ENCODE measurements at places on chromosomes 12 and 14.

- no peak for DNase-seq
These were observed 149.7 kb downstream of the NTF3 start for GRCh38 chr12:5581616-5582015.

- DNase-seq, result no peak
These were observed 63.6 kb downstream of the CHST11 start for GRCh38 chr12:104520242-104520900.

DNA sequence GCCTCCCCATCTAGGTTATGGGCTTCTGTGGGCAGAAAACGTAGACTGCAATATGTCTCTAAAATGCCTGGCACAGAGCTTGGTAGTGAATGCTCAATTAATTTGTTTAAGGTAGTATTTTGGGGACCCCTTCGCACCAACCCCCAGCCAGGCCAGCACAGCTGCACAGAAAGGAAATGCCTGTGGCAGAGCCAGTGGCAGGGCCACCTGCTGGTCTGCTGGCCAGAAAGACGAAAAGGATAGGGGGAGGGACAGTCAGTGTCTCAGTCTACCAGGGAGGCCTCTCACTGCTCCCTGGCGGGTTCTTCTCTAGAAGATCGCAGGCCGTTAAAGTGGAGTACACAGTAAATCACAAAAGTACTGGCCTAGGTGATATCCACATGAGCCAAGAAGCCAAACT, 3.5 kb downstream of the RAB15 start:
- no peak for DNase-seq

DNA sequence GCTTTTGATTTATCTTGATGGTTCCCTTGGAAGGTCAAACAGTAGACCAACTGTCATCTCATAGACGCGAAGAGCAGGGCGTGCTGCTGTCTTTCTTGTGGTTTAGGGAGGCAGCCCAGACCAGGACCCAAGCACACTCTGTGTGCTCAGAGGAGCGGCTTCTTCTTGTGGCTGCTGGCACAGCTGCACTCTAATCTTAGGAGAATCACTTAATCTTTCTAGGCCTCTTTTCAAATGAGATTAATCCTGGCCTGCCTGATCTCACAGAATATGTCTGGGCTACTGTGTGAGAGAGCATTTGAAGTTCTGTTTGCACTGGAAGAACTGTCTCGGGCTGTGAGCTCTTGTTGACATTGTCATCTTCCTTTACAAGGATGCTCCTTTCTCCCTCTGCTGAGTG, 60.0 kb upstream of the TRAF3 start:
- no peak for DNase-seq

GRCh38 chr12:14751986-14752385, 51.3 kb downstream of the WBP11 start:
- DNase-seq, result no peak

DNA sequence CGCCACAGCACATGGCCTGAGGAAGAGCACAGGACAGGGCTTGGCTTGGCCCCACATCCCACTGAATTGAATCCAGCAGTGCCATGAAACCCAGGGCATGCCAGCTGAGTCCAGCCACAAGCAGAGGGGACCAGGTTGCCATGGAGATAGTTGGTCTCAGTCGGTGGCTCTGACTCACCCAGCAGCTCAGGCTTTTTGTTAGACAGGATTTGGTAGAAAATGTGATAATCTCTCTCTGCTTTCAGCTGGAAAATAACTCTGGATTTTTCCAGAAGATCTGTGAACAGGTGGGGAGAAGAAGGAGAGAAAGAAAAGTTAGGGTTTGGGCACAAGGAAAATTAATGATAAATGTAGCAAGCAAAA, 4.8 kb downstream of the MYH7 start:
- DNase-seq, result peak; percentile 29

DNA sequence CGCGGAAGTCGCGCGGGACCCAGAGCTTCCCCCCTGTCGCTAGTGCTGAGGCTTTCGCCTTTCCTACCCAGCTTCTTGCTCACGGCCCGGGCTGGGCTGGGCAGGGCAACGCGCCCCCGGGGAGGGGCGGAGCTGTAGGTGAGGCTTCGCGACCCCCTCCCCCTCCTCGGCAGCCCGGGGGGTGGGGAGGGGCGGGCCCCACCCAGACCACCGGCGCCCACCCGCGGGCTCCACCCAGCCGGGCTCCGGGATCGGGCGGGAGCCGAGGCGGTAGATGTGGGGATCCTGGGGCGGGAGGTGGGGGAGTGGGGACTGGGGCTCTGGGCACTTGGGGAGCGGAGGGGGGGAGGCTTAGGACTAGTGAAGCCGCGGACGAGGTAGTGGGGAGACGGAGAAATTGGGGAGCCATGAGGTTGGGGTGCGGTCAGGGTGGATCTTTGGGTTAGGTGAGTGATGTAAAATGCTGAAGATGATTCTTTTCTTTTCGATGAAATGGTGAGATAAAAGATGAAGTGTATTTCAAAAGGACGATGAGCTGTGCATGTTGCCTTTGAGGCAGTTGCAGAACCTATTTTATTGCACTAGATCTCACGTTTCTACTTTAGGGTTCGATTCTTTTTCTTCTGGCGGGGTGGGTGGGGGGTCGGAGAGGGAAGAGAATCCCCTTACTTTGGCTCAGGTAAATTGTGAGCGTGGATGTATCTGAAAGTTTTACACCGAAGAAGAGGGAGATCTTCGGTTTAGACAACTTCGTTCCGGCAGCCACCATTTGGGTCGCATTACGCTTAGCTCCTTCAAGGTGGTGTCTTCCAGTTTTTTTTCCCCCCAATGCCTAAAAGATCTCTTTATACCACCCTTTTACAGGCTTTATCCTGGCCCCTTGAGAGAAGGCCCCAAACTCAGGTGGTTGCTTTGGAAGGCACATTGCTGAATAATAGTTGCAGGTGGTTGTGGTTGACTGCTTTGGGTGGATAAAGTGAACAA, 619 bp downstream of the ERC1 start:
- peak; percentile 72 for DNase-seq

DNA sequence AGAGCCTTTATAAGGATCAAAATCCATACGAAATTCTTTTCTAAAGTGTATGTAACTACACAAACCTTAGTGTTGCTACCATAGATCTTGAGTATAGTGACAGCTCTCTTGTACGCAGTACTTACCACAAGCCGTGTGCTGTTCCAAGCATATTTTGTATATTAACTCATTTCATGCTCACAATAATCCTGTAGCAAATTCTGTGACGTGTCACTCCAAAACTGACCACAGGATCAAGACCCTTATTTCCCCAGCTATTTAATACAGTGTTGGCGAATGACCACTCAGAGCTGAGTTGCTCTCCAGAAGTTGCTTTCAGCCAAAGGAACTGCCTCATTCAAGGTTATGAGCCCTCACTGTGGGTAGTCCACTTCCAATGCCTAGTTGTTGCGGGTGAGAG, 169.8 kb downstream of the BTG1 start:
- DNase-seq, result no peak

- DNase-seq, result no peak
These were observed at the start of gene CACNA2D4 for GRCh38 chr12:1918081-1918883. CACNA2D4 (minus strand) TSS chr12:1918652; CDS start chr12:1918473, 179 bp downstream.

DNA sequence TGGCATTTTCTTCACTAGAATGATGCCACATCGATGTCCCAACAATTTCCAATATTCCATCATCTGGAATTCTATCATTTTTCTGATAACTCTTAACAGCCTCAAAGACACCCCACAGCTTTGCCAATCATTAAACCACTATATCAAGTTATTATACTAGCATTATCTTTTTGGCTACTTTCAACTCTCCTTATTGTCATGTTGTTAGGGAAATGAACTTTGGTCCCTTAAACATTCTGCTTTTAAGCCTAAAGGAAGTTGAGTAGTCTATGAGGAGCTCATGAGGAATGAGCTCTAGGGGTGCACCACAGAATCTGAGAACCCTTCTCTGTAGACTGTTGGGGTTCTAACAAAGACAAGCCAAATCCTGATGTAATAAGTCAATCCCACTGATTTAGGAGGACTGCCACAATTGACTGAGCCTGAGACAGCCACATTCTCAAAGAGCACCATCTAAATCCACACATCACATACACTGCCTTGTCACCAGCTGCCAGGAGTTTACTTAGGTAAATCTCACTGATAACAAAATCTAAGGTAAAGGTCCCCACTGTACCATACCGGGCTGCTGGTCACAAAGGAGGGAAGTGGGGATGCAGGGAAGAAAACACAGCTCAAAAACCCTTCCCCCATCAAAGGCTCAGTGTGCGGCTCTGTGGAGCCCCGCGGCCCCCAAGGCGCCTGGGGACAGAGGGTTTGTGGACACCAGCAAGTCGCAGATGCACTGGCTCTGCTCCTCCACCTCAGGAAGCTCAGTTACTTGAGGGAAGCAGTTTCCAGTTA, 58.2 kb downstream of the SETD3 start:
- no peak for DNase-seq

DNA sequence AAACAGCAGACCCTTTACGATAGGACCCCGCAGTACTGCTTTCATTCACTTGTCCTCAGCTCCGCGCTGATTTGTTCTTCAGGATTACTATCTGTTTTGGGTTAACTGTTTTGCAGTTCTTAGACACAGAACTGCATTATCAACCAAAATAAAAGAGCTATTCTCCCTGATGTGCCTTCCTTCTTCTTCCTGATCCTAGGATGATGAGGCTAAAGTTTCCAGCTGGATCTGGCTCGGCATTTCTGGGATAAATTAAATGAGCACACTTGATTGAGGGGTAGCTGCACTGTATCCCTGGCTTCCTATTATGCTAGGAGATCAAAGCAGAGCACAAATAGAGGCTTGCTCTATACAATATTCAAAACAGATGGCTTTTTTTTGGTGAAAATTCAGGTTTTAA, 165.7 kb downstream of the FBXL14 start:
- DNase-seq, result no peak

DNA sequence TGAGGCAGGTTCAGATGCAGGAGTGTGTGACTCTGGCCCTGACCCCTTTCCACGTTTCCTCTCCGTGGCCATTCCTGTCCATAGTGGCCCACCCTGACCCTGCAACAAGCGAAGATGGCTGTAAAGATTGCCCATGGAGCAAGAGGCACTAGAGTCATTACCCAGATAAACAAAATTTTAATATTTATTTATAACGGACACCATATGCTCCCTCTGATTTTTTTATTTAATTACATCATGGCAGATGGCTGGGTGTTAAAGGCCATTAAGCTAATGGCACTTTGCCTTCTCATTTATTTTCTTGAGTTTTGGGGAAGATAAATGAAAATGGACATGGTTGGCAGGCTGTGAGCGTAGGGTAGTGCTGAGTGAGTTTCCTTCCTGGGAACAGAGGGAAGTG, 58.7 kb downstream of the WSCD2 start:
- DNase-seq, result peak; percentile 57

- no peak for DNase-seq
These were observed 29.3 kb downstream of the HMGA2 start for GRCh38 chr12:65853489-65854157.

DNA sequence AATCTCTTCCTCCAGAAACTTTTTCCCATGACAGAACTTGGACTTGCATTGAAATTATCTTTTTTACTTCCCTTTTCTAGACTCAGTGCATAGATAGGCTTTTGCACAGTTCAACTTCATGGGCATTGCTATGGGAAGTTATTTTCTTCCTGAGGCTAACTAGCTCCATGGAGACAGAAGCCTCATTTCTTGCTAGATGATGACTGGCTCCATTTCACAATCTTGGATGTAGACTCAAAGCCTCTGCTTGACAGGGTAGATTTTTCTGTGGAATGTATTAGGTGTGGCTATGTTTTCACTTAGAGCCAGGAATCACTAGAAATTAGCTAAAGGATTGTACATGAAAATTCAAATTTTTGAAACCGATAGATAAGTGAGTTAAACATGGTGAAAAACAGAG, 884.1 kb upstream of the MGAT4C start:
- DNase-seq, result no peak

- DNase-seq, result no peak
These were observed 22.8 kb downstream of the ITPK1 start for GRCh38 chr14:93092606-93093556.

DNA sequence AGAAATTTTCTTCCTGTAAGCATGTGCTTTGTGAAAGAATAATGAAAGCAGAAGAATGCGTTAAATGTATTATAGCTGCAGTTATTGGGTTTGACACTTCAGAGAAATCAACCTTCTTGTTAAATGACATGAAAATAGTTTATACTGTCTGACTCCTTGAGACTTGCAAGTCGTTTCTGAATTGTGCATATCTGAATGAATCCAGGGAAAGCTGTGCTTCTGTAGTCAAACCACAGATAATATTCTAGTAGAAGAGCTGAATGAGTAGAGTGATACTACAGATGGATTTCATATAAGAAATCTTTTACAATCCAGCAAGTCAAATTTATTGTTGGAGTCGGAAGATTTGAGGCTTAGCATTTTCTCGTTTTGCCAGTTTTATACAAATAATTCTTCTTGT, 343.3 kb downstream of the RAD51B start:
- DNase-seq, result no peak

GRCh38 chr14:85587151-85587711, 57.3 kb downstream of the FLRT2 start:
- DNase-seq, result no peak

- no peak for DNase-seq
These were observed 24.6 kb upstream of the ITPR2 start for GRCh38 chr12:26857465-26858176.

DNA sequence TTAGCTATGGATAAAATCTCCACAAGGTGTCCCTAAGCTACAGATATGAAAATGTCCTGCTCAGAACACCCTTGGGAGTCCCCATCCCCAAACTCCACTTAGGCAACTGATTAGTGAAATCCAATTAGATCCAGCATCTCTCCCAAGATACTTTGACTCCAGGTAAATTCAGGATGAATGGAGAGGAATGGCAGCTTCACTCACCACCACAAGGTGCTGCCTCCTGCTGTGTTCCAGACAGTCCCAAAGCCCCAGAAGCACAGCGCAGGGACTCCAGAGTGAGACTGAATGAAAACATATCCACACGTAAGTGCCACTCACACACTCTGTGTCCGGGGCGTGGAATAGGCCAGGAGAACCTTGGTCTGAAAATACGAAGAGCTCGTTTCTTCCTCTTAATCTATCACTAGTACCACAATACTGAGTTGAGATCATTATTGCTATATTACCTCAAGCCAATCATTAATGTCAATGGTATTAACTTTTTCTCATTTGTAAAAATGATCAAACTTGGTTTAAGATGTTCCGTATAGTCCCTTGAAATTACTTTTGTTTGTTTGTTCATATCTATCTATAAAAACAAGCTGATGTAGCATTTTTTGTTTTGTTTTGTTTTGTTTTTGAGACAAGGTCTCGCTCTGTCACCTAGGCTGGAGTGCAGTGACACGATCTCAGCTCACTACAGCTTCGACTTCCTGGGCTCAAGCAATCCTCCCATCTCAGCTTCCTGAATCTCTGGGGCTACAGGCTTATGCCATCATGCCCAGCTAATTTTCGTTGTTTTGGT, 70.0 kb upstream of the BICD1 start:
- no peak for DNase-seq

- peak; percentile 4 for DNase-seq
These were observed 249.9 kb downstream of the CCDC91 start for GRCh38 chr12:28440081-28440608.

DNA sequence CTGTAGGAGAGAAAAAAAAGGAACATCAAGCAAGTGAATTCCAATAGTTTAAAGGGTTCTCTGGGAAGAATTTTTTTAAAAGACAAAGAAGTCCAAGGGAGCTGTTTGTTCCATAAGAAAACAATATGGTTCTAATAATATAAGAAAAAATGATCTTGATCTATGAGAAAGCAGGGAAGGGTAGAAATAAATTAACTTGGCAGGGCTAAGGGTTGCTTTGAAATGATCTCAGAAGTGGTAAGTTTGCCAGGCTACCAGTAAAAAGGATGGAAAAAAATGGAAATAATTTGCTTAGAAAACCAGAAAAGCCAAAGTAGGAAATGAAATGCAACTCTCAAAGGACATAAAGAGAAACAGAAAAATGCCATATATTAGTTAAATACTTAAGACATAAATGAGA, 41.7 kb upstream of the EMP1 start:
- no peak for DNase-seq

Data from NCI-H1694 treated with DMSO at 0.1 percent for 48 hours (cell line).